Stimulated activated CD8-positive, alpha-beta memory T cell treated with anti-CD3 and anti-CD28 coated beads, Interleukin-7, amount 100 ng/mL, for 1 hour (primary cell): ENCODE measurements at places on chromosomes 2 and 18.

- DNase-seq = no peak
These were observed 49.6 kb downstream of the FRZB start for GRCh38 chr2:182816866-182817265.

DNA sequence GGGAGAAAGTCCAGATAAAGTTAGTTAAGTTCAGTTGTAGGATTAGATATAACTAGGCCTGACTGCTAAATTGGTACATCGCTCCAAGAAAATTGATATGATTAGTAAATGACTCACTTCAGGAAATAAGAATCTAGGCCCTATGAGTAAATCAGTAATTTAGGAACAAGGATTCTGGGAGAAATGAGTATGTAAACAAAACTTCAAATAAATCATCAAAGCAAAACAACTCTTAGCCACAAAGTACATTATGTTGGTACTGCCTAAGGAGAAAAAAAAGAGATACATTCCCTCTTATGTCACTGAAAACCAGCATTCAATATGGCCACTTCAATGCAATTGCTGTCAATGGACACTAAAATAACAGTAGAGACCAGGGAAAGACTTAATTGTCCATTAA, 529.1 kb downstream of the ZNF804A start:
- DNase-seq = no peak

DNA sequence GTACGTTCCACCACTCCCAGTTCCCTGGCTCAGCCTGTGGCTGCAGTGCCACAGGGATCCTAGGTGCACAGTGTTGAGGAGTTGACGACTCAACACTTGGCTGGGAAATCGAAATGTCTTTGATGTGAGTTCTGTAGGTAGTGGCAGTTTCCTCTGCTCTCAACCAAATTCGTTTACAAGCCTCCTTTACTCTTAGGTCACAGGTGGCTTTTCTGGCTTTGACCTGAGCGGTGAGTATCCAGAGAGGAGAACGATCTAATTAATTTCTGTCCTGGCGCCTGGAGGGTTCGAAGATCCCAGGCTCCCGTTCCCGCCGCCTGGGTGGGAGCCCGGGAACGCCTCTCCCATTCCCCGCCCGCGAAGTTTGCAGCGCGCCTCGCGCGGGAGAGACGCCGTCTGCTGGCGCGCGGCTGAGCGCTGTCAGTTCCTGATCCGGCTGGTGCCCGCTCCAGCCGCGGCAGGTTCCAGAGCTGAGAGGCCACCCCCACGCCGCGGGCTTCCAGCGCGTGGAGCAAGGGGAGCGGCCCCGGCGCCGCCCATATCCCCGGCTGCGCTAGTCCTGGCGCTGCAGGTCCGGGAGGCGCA, at the start of gene LAMA3:
Gene LAMA3 (plus strand): TSS at position 423 of the 585 bp plus-strand sequence. CDS start 231 bp downstream, outside the sequence.
- DNase-seq = no peak

- DNase-seq = no peak
These were observed 437.8 kb downstream of the ZNF521 start for GRCh38 chr18:24914171-24914525.

GRCh38 chr2:188282907-188283306, 8.8 kb upstream of the GULP1 start:
- no peak for DNase-seq

DNA sequence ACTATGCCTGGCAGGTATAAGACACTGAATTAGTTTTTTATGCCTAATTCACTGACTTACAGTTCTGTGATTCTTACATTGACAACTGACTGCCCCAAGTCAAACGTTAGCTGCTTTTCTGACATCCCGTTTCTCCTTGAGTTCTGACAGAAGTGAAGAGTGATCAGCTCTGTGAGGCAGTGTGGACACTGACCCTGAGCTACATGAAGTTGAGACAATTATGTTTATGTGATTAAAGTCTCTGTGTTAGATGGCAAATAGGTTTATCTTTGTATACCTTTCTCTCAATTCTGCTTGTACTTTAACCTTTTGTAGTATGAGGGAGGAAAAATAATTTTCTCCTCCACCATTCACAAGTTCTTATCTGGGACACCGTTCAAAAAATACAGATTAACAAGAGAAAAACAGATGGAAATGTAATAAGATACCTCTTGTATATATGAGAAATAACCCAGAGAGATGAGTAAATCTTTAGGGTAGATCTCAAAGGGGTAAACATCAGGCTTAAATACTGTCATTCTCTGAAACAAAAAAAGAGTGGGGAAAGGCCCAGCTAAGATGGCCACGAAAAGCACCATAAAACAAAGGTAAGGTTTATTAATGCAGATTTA, 85.4 kb upstream of the B3GNT2 start:
- no peak for DNase-seq

DNA sequence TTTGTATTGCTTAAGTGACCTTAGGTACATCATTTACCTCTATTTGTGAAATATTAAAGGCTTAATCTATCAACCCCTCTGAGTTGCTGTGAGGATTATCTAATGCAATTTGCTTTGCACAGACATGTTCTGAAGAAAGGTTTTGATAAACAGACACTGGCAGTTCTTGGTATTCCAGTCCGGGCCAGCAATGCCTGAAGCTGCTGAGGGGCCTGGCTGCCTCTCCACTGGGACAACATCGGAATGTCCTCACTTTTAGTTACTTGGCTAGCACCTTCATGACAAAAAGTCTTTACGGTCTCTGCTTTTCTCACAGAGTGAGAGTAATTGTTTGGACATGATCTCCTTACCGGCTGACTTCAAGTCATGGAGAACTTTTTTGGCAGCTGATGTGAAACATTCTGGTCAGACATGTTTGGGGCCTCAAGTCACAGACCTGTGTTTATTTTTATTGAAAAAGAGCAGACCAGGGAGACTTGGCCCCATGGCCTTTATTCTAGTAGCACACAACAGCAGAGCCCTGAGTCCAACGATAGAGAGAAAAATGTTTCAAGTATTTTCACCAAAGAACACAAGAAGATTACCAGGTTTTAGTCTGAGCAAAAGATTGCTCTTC, 1112.3 kb upstream of the FANCL start:
- DNase-seq = no peak

GRCh38 chr18:76431437-76432273, 63.4 kb downstream of the ZNF516 start:
- no peak for DNase-seq

DNA sequence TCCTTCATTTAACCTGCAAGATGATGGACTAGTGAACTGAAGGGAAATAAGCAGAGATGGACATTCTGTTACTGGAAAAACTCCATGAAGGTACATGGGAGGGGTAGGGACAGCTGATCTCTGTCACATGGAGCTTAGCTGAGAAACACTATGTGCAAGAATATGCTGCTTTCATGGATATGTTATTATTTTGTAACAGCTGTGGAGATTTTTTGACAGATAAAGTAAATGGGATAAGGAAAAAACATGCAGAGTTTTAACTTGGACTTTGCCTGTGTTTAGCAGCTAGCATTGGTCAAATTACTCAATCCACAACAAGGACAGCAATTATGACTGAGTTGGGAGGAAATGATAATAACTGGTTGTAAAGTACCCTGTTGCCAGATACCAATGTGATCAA, 28.7 kb upstream of the HNRNPA3 start:
- no peak for DNase-seq

GRCh38 chr2:190695739-190696138, 46.9 kb downstream of the NAB1 start:
- no peak for DNase-seq

DNA sequence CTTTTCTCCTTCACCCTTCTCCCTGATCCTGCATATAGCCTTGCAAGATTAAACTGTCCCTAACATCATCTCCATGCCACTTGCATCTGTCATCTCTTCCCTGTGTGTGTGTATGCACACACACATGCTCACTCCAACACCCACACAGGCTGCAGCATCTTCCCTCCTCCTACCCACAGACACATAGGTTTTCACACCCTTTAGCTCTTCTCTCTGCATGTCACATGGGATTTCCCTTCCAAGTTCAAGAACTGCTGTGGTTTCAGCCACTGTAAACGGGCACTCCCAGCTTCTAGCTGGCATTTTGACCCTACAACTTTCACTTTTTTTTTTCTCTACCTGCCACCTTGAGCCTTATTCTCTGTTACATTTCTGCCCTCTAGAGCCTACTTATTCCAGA, 6.4 kb downstream of the CELF4 start:
- no peak for DNase-seq

DNA sequence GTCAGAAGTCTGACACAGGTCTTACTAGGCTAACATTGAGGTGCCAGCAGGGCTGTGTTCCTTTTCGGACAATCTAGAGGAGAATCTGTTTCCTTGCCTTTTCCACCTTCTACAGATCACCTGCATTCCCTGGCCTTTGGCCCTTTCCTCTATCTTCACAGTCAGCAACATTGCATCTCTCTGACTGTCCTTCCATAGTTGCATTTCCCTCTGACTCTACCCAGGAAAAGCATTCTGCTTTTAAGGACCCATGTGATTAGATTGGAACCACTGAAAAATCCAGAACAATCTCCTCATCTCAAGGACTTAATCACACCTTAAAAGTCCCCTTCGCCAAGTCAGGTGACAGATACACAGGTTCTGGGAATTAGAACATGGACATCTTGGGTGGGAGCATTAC, 181.5 kb downstream of the SLC8A1 start:
- DNase-seq = no peak

- no peak for DNase-seq
These were observed 21.4 kb upstream of the MTA3 start for GRCh38 chr2:42547014-42547413.

DNA sequence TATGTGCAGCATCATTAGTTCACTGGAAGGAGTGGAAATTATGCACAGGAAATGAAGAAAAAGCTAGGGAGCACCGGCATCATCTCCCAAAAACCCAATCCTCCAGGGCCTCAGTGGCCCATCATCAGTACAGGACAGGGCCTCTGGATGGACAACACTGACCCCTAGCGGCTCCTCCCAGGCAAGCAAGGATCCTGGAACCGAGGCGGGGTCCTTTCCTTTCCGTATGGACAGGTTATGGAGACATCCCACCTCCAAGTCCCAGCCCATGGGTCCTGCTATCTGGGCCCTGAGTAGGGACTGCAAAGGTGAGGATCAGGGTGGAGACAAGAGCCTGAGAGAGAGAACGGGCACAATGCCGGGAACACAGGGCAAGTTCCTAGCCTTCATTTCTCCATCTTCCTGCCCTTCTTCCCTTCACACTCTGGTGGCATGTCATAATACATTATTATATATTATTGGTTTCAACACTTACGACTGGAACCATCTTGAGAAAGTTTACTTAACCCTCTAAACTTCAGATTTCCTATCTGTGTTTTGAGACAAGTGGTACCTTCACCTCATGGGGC, 68.2 kb downstream of the ZNF516 start:
- DNase-seq = no peak

DNA sequence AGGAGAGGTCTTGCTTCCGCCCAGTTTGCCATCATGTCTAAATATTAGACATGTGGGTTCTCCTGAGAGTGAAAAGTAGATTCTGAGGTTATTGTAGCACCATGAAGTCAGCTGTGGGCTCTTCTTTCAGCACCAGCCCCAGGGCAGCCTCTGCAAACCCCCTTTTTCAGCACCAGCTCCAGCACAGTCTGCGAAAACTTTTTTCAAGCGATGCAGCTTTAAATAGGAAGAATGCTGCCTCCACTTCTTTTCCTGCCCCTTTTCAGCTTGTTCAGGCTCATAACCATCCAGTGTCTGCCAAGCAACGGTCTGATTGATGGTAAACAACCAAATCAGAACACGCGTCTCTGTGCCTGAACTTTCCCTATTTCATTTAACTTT, at the start of gene COL5A2:
Gene COL5A2 (minus strand): TSS at position 192 of the 381 bp plus-strand sequence. CDS start 157 bp downstream, at position 35.
- no peak for DNase-seq

DNA sequence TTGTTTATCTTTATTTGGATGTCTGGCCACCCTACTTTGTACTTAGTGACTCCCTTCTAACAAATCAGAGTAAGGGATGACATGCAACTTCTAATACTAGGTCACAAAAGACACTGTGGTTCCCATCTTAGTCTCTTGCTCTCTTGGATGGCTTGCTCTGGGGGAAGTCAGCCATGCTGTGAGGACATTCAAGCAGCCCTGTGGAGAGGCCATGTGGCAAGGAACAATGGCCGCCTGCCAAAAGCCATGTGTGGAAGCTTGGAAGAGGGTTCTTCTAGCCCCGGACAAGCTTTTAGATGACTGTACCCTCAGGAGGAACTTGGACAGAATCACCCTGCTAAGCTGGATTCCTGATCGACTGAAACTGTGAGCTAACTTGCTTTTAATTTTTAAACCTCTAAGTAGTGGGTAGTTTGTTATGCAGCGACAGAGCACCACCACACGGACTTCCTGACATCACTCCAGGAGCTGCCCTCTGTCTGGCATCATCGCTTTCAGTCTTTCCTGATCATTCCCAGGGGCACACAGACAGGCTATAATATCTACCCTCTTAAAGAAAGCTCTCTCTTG, 116.8 kb upstream of the ODC1 start:
- no peak for DNase-seq

- DNase-seq = no peak
These were observed 19.0 kb downstream of the CABYR start for GRCh38 chr18:24157855-24158254.

DNA sequence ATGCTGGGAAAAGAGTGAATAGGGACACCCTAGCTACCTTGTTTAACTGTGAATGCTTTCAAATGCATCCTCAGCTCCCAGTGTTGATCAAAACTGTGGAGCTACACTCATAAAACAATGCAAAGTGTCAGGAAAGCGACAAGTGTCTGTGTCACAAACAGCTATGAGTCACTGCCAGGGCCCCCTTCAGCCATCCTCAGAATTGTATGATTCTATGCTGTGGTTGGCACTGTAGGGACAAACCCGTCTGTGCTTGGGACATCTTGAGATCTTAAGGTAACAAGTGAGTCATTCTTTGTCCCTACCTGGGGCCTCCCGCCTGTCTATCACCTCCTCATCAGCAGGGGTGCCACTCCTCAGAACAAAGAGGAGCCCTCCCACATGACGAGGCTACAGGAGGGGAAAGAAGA, 42.4 kb downstream of the KLF7 start:
- DNase-seq = peak; percentile 18

DNA sequence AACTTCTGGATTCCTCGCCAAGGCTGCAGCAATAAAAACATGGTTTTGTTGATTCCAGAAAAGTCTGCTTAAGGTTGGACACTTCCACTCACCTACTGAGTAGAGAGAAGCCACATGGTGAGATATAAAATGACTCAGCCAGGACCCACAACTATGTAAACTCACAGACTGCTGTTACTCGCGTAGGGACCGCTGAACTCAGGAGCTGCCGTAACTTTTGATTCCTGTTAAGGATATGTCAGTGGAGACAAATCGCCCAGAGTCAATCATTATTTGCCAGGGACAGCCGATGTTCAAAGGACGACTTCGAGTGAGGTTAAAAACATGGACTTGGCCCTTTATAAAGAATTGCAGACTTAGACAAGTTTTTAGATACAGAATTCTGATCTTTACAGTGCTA, 25.6 kb downstream of the CYB5A start:
- no peak for DNase-seq
